Left colon (tissue), 2 donors: ENCODE measurements at places on chromosomes 1 and 21. TPM values are rescaled to one million over a fixed set of nuclear protein-coding genes. Genes with fewer than 3 reads are reported as not detected.

Gene REN
- 0.18 TPM for total RNA-seq

DNA sequence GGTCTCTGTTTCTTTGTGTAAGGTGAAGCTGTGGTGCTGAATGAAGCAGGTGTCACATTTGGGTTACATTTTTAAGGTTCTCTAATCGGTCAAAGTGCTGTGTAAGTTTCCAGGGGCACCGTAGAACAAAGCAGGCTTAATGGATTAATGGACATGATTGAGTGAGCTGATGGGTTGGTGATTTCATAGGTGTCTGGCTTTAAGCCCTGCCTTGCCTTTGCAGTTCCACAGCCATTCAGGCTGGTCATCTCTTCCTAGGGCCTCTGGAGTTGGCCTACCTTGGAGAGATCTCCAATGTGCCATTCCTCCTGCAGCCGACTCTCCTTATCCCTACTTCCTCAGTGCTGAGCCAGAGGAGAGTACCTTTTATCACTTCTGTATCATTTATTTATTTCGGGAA is 15.2 kb downstream of the GALNT2 start:
- DNase-seq = no peak

DNA sequence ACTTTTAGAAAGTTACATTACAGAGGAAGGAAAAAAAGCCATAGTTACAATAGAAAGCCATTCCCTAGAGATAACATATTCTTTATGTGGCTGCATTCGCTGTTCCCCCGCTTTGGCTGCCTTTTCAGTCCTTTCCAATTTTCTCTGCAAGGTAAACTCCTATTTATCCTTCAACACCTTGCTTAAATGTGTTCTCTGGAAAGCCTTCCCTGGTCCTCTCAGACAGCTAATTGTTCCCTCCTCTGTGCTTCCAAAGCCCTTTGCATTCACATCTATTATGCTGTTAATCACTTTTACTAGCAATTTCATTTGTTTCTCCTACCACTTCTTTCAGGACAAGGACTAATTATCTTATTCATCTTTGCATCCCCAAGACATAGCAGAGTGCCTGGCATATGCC is 1.6 kb downstream of the PHC2 start:
- DNase-seq = no peak

DNA sequence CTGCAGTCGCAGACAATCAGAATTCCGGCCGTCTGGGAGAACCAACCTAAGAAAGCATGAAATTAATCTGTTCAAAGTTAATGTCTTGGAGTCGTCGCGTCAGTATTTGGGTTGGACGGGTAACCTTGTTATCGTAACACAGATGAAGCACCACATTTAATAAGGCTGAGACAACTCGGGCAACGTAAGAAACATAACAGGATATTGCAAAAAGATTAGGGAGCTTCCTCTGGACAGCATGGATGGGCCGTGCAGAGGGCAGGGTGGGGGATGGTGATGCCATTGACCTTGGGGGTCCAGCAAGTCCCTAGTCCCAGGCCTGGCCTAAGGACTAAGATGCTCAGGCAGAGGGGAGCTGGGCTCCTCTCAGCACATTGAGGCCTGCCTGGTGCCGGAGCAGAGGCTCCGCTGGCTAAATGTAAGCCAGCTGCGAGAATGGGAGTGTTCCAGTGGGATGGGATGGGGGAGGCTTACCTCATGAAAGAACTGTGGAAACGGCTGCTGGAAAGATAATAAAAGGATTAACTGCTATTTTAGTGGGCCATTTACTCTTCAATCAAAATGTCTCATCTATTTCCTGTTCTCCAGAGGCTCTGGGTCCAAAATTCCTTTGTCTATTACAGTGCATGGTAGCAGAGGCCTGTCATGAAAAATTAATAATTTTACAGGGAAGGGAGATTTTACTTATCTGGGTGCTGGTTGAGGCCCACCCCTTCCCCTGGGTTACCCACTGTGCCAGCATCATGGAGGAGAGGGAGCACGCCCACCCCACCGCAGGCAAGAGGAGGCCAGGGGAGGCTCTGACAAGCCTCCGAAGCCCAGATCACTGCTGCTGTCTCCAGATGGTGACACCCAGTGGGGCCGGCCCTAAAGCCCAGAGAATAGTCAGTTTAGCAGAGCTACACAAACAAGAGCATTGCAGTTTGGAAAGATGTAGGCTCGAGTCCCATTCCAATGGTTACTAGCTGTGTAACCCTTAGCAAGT is 131.6 kb downstream of the DMRTB1 start:
- no peak for DNase-seq

DNA sequence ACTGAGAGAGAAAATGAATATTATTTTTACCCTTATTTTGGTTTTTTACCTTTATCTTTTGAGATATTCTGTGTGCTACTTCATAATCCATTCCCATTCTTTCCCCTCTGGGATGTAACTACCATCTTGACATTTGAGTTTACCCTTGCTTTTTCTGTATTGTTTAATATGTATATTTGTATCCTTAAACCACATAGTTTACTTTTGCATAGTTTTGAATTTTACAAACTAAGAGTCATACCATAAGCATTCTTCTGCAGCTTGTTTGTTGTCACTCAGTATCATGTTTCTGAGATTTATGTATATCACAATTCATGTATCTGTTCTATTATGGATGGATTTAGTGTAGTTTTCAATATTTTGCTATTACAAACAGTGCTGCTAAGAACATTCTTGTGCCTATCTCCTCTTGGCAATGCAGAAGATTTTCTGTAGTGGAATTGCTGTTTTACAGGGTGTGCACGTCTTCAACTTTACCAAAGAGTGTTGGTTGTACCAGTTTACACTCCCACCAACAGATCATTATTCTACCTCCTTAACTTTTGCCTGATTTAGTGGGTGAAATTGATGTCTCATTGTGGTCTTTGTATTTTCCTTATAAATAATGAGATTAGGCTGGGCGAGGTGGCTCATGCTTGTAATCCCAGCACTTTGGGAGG is 12.2 kb upstream of the AGO1 start:
- DNase-seq = no peak
